Renal cortical epithelial cell (primary cell): ENCODE measurements at places on chromosomes 3 and 15. TPM values are rescaled to one million over a fixed set of nuclear protein-coding genes. Genes with fewer than 3 reads are reported as not detected.

Gene CCR9
- total RNA-seq, result 0.35 TPM in 1 of 2 replicates, not detected in the other

Gene USP4
- 6.9 and 38.7 TPM in 2 replicates for total RNA-seq

Gene GOLGA8O
- total RNA-seq, result 0.20 TPM in 1 of 2 replicates, not detected in the other

Gene NANOGP8
- total RNA-seq, result not detected in 2 replicates

- no peak for DNase-seq
These were observed 136.5 kb downstream of the SSR3 start for GRCh38 chr3:156418428-156418827.

DNA sequence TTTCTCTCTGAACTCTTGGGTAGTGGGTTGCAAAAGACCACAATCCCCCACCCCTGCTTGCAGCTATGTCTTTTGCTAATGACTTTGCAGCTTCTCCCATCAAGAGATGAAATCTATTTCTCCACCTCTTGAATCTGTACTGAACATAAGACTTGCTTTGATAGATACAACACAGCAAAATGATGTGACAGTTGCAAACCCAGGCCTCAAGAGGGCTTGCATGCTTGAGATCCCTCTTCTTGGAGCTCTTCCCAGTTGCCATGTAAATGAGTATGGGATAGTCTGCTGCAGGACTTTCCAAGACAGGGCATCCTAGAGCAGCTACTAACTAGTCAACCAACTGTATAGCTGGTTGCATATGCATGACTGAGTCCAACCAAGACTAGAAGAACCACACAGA, 783.6 kb downstream of the PDCD6IP start:
- no peak for DNase-seq

DNA sequence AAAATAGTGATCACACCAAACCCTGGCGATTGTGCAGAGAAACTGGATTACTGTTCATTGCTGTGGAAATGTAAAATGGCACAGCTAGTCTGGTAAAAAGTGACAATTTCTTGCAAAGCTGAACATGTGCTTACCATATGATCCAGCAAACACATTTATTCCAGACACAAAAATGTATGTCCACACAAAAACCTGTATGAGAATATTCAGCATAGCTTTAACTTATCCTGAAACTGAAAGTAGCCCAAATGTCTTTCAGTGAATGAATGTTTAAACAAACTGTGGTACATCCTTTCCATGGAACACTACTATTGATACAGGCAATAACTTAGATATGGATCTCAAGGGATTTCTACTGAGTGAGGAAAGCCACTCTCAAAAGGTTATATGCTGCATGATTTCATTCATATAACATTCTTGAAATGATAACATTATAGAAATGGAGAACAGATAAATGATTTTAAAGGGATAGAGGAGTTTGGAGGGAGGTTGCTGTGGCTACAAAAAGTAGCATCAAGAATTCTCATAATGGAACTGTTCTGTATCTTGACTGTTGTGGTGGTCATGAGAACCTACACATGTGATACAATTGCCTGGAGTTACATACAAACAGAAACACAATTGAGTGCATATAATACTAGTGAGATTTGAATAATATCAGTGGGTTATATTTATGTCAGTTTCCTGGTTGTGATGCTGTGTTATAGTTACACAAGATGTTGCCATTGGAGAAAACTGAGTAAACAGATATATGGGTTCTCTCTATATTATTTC, 70.7 kb upstream of the DPH6 start:
- no peak for DNase-seq

DNA sequence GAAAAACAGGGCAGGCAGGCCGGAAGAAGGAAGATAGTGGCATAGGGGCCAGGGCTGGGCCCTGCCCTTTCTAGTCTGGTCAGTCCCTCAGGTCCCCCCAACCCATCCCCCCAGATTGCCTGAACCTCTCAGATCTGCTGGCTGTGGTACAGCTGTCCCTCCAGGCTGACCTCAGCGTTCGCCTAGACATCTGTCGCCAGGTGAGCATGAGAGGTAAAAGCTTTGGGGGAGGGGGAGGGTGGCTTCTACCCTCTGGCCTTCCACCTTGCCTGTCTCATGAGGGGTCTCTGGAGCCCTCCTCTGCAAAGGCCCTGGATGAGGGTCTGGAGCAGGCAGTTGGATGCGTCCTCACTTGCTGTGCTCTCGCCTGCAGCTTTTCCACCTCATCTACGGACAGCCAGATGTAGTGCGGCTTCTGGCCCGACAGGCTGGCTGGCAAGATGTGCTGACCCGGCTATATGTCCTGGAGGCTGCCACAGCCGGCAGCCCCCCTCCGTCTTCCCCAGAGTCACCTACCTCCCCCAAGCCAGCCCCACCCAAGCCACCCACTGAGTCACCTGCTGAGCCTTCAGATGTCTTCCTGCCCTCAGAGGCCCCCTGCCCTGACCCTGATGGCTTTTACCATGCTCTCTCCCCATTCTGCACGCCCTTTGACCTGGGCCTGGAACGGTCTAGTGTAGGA, 20.2 kb downstream of the NBEAL2 start:
- DNase-seq, result no peak

DNA sequence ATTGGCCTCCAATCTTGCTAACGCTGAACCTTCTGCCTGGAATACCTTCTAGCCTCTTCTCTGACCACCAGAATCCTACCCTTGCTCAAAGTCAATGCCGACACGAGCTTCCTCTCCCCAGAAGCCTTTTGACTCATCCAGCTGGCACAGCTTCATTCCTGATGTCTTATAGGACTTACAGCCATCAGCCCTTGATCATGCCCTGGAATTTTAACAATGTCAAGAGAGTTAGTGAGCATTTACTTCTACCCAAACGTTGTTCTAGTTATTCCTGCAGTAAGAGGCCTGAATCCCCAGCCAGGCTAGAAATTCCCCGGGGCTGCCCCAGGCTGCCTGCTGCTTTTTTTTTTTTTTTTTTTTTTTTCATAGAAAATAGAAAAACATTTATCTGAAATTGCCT, 3.9 kb downstream of the CYP1A2 start:
- DNase-seq, result peak; percentile 56

DNA sequence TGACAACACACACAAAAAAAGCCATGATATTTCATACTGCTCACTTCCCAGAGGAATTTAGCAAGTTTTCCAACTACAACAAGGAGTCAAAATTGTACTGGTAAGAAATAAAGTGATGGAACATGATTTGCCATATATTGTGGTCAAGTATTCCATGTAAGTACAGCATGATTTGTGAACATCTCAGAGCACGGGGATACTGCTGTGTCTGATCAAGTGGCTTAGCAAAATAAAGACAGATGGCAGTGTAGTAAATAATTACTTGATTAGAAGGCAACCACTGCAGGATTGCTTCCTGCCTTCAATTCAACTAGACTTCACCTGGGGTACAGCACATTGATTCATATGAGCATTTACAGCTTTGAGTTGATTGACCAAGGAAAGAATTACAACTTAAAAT, 51.6 kb upstream of the DUT start:
- DNase-seq, result no peak

- DNase-seq, result peak; percentile 22
These were observed 355.4 kb downstream of the OTOL1 start for GRCh38 chr3:161851941-161852566.

GRCh38 chr3:64223791-64224745, 1.2 kb downstream of the PRICKLE2 start:
- DNase-seq, result peak; percentile 53

GRCh38 chr3:17765819-17766472, 23.5 kb upstream of the TBC1D5 start:
- no peak for DNase-seq

- DNase-seq, result no peak
These were observed 177.3 kb downstream of the CDIN1 start for GRCh38 chr15:36756707-36757106.

GRCh38 chr3:14124223-14124614, 451 bp downstream of the CHCHD4 start:
- DNase-seq, result no peak

GRCh38 chr3:151918253-151919029, 45.0 kb downstream of the SUCNR1 start:
- DNase-seq, result peak; percentile 70

DNA sequence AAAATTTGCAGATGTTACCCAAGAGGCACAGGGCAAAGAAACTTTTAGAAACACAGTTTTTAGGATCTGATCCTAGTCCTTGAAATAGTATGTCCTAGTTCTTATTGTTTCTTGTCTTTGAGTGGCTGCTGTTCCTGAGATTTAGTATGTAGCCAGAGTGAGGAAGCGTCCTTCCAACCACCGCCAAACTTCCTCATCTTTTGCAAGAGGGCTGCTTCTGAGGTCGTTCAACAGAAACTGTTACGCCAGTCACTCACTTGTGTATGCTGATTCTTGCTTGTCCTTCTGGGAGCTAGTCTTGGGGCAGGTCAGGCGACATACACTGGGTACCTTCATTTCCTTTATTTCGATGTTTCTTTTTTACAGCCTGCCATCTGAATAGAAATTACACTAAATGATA, 577.3 kb upstream of the ZNF717 start:
- DNase-seq, result no peak
